PC-9 (cell line): ENCODE measurements at places on chromosomes 7 and 10. TPM values are rescaled to one million over a fixed set of nuclear protein-coding genes. Genes with fewer than 3 reads are reported as not detected.

DNA sequence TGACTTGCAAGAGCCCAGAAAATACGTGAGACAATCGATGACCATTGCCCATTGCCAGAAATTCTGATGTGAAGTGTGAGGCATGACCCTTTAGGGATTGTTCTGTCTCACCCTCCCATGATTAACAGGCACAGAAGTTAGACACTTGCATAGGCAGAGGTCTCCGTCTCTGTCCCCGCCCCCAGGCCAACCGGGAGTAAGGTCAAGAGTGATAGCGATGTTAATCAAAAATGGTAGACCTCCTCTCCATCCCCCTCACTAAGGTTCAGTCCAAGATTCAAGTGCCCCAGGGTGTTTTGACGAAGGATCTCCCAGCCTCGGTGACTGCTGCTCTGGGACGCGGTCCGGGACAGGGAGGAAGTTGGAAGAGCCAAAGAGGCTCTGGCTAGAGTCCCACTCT, 22.7 kb upstream of the TRPV6 start:
- no peak for DNase-seq

DNA sequence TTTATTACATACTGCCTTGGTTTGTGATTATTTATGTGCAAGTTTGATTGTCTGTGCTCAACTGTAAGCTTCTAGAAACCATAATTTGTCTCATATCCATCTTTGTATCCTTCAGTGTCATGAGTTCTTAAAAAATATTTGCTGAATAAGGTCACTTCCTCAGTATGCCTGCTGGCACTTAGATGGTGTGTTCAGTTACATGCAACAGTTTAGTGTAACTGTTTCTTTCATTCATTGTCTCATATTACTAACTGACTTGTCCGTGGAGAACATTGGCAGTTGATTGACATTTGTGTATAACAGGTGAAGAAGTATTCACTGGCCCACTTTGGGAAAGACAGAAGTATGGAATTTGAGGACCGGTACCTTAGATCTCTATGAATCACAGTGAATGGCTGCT, 236.9 kb downstream of the PRKG1 start:
- DNase-seq, result no peak

DNA sequence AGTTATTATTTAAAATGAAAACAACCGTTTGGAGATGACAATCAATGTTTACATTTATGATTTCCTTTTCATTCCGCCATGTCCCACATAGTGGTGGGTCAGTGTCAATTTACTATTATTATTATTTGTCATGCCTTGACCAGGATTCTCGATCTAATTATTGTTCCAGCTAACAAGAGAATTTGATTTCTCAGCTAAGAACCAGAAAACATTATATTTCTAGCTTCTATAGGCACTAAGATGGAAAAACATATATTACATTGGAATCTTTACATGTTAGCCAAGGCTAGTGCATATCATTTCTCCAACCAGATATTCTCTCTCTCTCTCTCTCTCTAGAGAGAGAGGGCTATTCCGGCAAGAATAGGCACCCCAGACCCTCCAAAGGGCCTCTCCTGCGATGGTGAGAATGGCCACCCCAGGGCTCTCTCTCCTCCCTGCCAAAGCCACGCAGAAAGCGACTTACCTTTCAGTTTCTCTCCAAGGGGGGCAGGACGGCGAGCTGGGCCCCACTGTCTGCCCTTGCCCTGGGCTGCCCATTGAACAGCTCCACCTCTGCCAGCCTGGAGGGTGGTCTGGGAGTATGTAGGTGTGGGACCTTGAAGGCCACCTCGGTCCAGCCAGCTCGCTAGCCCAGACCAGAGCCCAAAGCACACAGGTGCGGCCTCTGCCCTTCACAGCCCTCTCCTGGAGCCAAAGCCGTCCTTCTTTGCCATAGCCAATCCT, 2.4 kb downstream of the HOXA3 start:
- no peak for DNase-seq

DNA sequence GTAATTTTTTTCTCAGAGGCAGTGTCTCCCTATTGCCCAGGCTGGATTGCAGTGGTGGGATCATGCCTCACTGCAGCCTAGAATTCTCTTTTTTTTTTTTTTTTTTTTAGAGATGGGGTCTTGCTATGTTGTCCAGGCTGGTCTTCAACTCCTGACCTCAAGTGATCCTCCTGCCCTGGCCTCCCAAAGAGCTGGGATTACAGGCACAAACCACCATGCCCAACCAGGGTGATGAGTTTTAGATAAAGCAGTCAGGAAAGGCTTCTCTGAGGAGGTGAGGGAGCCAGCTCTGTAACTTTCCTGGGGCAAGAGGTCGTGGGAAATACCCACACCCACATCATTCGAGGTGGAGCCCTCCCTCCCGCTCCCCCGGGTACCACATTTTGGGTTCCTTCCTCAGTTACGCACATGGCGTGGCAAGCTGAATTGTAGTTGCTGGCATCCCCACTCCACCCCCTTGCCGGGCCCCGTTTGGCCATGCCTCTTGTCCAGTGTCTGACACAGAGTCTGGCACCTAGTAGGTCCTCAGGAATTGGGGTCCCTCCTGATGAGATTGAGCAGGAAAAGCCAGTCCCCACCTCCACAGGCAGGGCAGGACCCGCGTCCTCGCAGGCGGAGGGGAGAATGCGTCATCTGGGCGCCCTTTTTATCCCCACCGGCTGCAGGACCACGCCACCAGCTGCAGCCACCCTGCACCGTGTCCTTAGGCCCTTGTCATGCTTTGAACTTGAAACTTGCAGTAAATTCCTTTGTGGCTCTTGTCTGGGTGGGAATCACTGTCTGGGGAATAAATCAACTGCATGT, 43.4 kb downstream of the CLIP2 start:
- DNase-seq, result no peak

DNA sequence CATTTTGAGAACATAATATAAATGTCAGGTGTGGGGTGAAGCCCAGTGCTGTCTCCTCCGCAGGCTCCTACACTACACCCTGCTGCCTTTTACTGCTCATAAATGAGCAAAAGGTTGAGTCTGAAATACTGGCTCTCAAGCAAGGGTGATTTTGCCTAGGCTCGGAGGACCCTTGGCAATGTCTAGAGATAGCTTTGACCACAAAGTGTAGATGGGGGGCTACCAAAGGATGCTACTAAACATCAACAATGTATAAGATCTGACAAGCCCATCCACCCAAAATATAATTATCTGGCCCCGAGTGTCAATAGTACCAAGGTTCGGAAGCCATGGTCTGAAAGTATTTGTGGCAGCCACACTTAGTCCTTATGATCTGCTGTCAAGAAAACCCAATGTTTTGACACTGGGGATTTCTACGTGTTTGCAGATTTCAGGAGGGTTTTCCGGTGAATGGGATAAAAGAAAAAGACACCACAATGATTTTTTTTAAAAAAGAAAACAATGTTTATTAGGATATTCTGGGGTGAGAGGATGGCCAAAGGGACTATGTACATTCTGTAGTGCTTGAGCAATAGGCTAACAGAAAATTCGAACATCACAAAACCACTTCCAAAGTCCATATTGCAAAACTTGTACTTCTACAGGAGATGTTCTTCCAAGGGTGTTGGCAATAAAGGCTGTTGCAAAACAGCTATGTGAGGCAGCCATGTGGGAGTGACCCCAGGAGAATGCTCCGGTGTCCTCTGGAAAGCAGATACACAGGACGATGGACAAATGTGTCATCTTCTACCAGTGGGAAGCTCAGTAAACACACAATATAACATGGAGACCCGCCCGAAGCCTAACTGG, 216.3 kb downstream of the GFRA1 start:
- DNase-seq, result no peak

- no peak for DNase-seq
Observed at GRCh38 chr7:1689311-1689710, 19.2 kb downstream of the ELFN1 start.

DNA sequence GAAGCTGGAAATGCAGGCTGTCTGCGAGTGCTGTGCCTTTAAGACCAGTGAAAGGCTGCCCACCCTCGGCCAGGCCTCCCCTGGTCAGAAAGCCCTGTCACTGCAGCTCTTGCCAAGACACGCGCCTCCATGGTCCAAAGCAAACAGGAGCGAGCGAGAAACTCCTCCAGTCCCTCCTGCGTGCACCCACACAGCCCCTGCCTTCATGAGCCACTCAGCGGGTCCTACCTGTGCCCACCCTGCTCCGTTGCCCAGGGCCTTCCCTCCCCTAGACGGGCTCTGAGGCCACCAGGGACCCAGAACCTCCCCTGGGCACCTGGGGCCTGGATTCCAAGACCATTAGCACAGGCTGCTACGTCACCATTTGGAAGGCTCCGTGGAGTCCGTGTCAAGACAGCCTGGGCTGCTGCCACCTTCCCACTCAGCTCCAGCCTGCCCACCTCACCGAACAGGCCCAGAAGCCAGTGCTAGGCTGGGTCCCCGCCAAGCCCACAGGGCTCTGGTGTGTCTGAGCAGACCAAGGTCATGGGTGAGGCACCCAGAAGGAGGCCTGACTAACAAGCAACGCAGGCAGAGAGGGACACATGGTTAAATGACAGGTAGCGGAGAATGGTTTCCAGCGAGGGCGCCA, 144.5 kb downstream of the NEURL1 start:
- no peak for DNase-seq

- no peak for DNase-seq
Observed at GRCh38 chr7:95470452-95470851, 15.3 kb upstream of the ASB4 start.

GRCh38 chr7:13984831-13985685, 4.4 kb downstream of the ETV1 start:
- DNase-seq, result no peak

DNA sequence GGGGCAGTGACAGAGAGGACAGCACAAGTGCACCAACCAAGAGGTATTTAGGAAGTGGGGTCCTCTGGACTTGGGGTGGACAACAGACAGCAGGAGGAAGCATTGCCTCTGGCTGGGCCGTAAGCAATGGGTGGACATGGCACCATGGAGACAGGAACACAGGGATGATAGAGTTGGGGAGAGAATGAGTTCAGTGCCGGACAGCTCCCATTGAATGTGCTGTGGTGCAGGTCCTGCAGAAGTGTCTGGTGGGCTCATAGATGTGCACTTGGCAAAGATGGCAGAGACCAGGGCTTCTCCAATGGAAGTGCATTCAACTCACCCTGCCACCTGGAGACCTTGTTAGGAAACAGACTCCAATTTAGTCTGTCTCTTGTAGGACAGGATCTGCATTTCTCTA, 341.5 kb upstream of the ZMIZ1 start:
- DNase-seq, result no peak

DNA sequence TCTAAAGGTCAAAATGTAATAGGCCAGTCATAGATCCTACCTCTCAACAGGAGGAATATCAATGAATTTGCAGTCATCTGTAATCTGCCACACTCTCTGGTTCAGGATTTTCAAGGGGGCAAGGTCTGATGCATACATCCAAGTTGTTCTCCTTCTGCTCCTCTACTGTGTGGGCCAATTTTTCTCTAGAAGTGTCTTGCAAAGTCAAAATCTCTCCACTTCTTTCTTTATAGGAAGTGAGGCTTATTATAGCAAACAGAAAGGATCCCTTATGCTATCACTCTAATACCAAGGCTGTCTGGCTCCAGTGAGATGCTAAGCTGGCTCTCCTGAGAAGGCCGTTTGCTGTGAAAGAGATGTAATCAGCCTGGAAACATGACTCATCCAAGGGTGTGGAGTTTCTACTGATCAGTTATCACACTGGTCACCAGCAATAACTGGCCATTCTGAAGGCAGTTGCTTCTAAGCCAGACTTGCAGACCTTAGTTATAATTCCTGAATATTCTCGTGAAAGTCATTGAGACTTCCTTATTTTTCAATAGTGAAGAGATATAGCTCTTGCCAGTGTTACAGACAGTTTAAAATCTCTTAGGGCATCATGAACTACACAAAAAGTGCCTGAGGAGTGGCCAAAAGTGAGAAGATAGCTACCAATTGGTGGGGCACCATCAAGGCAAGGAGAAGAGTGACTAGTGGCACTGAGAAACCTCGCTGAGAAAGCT, 43.2 kb upstream of the LRGUK start:
- DNase-seq, result peak; percentile 32

FFAR4 gene
- total RNA-seq, result 0.25 TPM in 1 of 2 replicates, not detected in the other

TDRD1 gene
- not detected in 2 replicates for total RNA-seq

COL17A1 gene
- total RNA-seq, result 31.6 and 41.3 TPM in 2 replicates

TAS2R41 gene
- total RNA-seq, result not detected in 2 replicates

IKZF1 gene
- total RNA-seq, result not detected in 2 replicates
